Fibroblast of villous mesenchyme (primary cell): ENCODE measurements at places on chromosomes 7 and 10. TPM values are rescaled to one million over a fixed set of nuclear protein-coding genes. Genes with fewer than 3 reads are reported as not detected.
A peak's percentile ranks its signal among the peaks of the same experiment; 100 is the strongest.

DNA sequence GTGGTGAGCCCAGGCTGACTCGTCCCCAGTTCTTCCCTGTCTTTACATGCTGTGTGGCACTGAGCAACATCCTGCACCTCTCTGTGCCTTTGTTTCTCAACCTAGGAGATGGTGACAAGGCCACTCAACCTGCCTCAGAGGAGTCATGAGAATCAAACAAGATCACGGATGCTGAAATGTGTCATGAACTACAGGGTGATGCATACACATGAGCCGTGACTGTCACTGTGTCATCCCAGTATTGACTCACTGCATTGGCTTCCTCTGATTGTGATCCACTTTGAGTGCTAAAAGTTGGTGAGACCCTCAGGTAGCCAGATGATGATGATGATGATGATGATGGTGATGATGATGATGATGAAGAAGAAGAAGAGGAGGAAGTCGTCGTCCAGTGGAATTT is 11.5 kb downstream of the C10orf71 start:
- no peak for DNase-seq

DNA sequence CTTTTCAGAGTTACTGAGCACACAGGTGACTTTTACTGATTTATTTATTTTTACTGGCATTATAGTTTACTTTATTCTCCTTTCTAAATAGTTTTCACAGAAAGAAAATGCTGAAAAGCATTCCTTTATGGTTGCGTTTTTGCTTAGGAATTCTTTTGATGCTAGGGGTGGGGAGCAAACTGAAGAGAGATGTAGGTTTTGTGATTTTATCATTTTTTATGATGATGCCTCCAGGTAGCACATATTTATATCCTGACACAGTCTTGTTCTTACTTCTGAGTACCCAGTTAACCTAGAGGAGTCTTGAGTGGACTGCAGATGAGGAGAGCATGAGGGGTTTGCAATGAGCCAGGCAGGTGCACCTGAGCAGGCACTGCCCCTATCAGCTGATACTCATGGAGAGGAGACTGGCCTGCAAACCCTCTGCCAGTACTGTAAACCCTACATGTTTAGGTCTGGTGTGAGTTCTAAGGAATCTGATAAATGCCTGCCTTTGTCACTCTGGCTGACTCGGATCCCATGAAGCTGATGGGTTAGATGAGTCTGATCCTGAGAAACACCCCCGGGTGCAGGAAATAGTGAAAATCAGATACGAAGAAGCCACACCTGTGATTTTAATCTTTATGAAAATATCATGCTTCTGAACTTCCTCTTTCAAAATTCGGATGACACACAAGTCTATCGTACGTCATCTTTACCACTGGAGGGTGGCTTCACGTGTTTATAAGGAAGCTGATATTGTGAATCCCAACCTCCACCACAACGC is 302.9 kb downstream of the WDR37 start:
- no peak for DNase-seq

DNA sequence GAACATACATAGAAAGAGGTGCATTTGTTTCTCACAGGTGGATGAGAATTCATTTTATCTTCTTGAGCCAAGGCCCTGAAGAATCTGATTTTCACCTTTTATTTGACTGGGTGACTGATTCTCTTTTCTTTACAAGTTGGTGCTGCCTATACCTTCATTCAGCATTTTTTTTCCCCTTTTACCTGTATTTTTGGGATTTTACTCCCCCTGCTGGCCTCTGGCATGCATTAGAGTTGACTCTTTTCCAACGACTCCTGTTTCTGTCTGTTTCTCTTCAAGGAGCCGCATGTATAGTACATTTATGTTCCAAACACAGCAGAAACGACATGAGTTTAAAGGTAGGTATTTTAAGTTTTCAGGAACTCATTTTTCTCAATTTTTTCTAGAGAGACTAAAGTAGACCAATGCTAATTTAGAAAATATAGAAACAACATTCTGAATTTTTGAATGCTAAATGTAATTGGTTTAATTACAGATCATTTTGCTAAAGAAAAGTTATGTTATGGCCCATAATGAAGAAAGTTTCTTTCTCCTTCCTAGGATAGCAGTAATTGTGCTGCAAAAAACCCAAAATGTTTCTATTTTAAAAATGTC is 149.8 kb upstream of the HDAC9 start:
- peak; percentile 47 for DNase-seq

DNA sequence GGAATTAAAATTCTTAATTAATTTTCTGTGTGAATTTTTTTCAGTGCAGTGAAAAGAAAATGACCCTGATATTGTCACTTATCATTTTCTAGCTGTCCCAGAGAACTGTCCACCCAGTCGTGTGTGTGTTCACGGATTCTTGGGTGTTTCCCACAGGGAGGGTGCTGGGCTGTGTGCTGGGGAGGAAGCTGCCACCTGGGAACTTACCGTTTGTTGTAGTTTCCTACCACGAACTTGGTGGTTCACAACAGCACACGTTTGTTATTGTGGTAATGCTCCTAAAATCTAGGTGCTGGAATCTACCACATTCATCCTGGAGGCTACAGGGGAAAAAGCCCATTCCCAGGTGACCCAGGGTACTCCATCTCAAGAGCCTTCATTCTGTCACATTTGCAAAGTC is 276.1 kb downstream of the GLRX3 start:
- no peak for DNase-seq

GRCh38 chr7:112501801-112502503 is 21.2 kb downstream of the LSMEM1 start:
- DNase-seq: no peak

- DNase-seq: no peak
Measured at GRCh38 chr7:44391746-44392617, 66.6 kb upstream of the CAMK2B start.

- DNase-seq: peak; percentile 34
Measured at GRCh38 chr7:31986878-31987518, 83.2 kb downstream of the PDE1C start.

DNA sequence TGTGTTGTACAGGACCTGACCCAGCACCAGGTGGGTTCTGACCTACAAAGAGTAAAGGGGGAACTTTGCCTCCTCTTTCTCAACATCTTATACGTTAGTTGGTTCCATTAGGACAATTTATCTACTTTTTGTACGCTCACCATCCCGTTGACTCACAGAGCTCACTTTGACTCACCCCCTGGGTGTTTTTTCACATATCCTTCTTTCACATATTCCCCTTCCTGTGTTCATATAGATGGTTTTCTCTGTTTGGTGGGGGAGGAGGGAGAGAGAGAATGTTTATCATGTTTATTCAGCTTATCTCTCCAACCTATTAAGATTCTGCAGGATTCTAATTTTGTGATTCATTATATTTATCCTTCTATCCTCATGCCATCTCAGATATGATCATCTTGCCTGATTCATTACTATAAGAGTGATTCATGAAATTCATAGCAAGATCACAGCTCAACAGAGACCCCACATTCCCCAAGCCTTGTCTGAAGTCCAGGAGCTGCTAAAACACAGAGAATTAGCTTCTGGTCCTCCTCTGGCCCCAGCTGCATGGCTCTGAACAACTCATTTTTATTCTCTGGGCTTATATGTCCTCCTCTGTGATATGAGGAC is 37.2 kb downstream of the PRSS2 start:
- no peak for DNase-seq

DNA sequence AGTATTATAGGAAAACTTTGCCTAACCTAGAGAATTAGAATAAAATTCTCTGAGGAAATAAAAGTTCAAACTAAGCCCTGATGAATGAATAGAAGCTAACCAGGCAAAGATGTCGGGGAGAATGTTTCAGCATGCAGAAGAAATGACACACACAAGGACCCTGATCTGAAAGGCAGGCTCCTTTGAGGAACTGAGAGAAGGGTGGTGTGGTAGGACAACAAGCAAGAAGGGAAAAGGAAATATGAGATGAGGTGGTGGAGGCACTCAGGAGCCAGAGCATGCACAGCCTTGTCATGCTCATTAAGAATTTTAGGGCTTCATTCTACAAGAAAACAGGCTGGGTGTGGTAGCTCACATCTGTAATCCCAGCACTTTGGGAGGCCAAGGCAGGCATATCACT is 90.6 kb downstream of the ARHGAP12 start:
- DNase-seq: no peak

DNA sequence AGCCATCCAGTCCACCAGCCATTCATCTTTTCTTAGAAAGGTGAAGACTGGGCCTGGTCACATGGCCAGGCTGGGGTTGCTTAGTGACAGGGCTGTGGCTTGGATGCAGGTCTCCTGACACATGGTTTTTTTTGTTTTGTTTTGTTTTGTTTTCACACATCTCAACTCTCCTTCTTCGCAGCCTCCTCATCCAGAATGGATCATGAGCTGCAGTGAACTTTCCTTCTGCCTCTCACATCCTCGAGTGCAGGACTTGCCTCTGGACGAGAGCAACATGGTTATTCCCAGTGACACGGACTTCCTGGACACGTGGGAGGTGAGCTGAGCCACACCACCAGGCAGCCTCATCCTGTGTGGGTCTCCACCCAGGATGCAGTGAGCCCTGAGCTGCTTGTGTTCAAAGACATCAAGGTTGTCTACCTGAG is 9.5 kb downstream of the AKR1E2 start:
- DNase-seq: no peak

CRTAC1 gene
- total RNA-seq: not detected in 2 replicates

DENND2A gene
- total RNA-seq: 25.5 and 26.7 TPM in 2 replicates

ZNF503 gene
- 7.8 and 11.9 TPM in 2 replicates for total RNA-seq

AGAP9 gene
- total RNA-seq: 4.7 and 5.2 TPM in 2 replicates

C1QL3 gene
- not detected in 2 replicates for total RNA-seq

LRRC17 gene
- total RNA-seq: 39.9 and 70.0 TPM in 2 replicates
